ENCODE measurements at places on chromosomes 7 and 10.

DNA sequence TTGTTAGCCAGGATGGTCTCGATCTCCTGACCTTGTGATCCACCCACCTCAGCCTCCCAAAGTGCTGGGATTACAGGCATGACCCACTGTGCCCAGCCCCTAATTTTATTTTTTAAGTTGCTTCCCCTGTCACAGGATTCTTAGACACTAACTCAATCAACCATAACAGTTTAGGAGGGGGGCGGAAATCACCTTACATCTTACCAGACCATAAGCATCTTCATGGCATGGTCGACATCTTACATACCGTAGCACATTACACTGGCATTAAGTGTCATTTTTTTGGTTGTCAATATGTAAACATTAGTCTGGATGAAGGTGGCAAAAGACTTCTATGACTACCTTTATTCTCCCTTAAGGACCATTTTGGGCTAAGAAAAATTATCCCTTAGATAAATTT lies 95.6 kb downstream of the TRIM24 start:
- no peak for DNase-seq

DNA sequence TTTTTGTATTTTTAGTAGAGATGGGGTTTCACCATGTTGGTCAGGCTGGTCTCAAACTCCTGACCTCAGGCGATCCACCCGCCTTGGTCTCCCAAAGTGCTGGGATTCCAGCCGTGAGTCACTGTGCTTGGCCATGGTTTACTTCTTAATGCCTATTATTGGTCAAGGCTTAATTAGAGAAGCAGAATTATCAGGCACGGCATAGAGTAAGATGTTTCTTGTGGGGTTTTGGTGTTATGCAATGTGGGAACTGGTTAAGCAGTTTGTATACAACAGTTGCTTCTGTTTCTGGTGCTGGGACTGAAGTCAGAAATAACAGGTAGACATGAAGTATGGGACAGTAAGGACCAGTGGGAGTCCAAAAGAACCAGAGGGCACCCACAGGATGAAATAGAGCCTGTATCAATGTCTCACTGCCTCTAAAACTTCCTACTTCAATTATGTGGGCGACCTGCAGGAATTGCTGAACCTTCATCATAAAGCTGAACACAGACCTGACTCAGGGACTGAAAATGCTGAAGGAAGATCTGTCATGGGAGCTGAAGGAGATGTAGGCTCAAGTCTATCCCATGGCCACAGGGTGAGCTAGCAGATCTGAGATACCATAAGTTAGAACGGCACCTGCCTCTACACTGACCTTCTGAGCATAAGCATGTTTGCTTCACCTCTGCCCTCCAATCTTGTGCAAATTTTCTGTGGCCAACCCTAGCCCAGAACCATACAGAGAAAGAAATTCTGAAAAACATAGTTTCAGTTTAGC lies 38.3 kb upstream of the VCL start:
- no peak for DNase-seq

DNA sequence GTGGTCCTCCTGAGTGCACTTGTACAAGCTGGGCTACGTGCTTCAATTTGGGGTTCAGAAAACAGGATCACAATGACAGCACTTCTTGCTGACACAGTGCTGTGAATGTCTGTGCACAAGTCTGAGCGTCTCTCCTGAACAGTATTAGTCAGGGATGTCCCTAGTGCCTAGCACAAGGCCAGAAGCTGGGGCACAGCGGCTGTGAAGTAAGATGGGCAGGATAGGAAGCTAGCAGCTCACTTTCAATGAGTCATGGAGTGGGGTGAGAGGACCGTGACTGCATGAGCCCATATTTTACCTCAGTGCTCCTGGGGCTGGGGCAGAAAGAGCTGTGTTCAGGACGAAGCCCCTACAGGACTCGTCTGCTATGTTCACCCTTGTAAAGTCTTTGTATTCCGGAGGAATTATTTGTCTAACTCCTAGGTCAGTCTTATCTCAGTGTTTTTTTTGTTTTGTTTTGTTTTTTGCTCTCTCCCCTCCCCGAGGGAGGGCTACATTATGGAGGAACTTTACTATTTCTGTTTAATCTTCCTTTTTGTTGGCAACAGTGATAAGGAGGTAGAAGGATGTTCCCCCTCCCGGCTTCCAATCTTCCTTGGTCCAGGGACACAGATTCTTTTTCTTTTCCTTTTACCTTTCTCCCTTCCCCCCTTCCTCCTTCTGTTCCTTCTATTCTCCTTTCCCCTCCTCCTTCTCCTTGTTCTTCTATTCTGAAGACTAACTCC lies 2.8 kb upstream of the LRMDA start:
- DNase-seq: peak; percentile 3

GRCh38 chr10:31697271-31698180 lies 231.1 kb downstream of the ARHGAP12 start:
- DNase-seq: no peak

- no peak for DNase-seq
These were observed 30.3 kb downstream of the MKI67 start for GRCh38 chr10:128095753-128096469.
